ENCODE measurements at places on chromosomes 11 and 22. TPM values are rescaled to one million over a fixed set of nuclear protein-coding genes. Genes with fewer than 3 reads are reported as not detected.

The SYT13 gene
- 0.03 TPM for total RNA-seq

The OR10D3 gene
- not detected for total RNA-seq

The IL17REL gene
- 0.94 TPM for total RNA-seq

The C22orf42 gene
- total RNA-seq: not detected

The OR10A2 gene
- total RNA-seq: not detected

The LYVE1 gene
- 90.2 TPM for total RNA-seq

The TRIM6 gene
- total RNA-seq: 2.9 TPM

The OR5M8 gene
- total RNA-seq: not detected

The BTBD18 gene
- total RNA-seq: not detected

The RIBC2 gene
- total RNA-seq: 0.27 TPM

The FOSL1 gene
- total RNA-seq: 5.4 TPM

The GSTT2 gene
- 0.95 TPM for total RNA-seq

The LSP1 gene
- 300 TPM for total RNA-seq

The MPPED2 gene
- 7.9 TPM for total RNA-seq

The CRYBB2 gene
- total RNA-seq: not detected

The ARHGAP1 gene
- 62.5 TPM for total RNA-seq

The CECR2 gene
- 1.1 TPM for total RNA-seq

The SIRT3 gene
- 16.4 TPM for total RNA-seq

The RABL2B gene
- 33.8 TPM for total RNA-seq

The HBB gene
- 465 TPM for total RNA-seq

The OR8D4 gene
- total RNA-seq: not detected

The CTSF gene
- 46.9 TPM for total RNA-seq

The GLYATL2 gene
- not detected for total RNA-seq

The ATP5MG gene
- total RNA-seq: 34.5 TPM

The OR2AG2 gene
- total RNA-seq: 0.23 TPM

The BTG4 gene
- total RNA-seq: not detected

The NDUFC2 gene
- total RNA-seq: 113 TPM

The MLC1 gene
- 1.9 TPM for total RNA-seq

The NDUFS3 gene
- total RNA-seq: 68.5 TPM

The MYOD1 gene
- total RNA-seq: not detected

The PRRG4 gene
- 4.3 TPM for total RNA-seq

The DNAJB13 gene
- total RNA-seq: not detected

The CYP2D6 gene
- 2.0 TPM for total RNA-seq

The TRPT1 gene
- 38.9 TPM for total RNA-seq

The SMIM38 gene
- 0.44 TPM for total RNA-seq

The MAJIN gene
- 0.85 TPM for total RNA-seq

The TBX10 gene
- total RNA-seq: not detected

The OR52I1 gene
- total RNA-seq: not detected

The AGBL2 gene
- 2.5 TPM for total RNA-seq

The SPDYC gene
- total RNA-seq: not detected

The CREBZF gene
- total RNA-seq: 56.9 TPM

The PRR14L gene
- total RNA-seq: 54.4 TPM

The OR56B1 gene
- total RNA-seq: 0.73 TPM

The PTPRCAP gene
- 249 TPM for total RNA-seq

The TRIM49C gene
- total RNA-seq: not detected

The CDKN1C gene
- total RNA-seq: 40.4 TPM

The OR52N2 gene
- not detected for total RNA-seq

The NR1H3 gene
- 119 TPM for total RNA-seq

The SLC6A5 gene
- total RNA-seq: not detected

The SCGB2A2 gene
- total RNA-seq: not detected

The OR51B2 gene
- not detected for total RNA-seq

The TMPRSS13 gene
- 1.9 TPM for total RNA-seq

The IL10RA gene
- total RNA-seq: 171 TPM

The PRODH gene
- total RNA-seq: not detected

The MMP3 gene
- total RNA-seq: not detected

The MMP11 gene
- total RNA-seq: 4.2 TPM

All from spleen (tissue), 13 donors.